ENCODE measurements at places on chromosomes 4 and X.

DNA sequence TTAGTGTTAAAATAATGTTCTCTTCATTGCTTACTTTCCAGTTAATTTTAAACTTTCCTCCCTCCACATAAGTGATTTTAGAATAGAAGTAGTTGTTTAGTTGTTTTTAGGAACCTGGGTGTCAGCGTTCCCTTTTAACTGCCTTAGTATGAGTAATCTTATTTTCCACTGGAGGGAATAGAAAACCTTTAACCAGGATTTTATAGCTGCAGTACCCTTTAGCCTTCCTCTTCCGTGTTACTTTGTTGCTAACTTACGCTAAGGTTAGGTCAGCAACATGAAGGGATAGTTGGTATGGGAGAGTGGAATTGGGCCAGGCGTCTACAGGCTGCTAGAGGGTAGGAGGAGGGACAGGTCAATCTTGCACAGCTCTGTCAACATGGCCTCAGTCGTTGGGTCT is 31.5 kb downstream of the SMS start:
- no peak for DNase-seq

GRCh38 chrX:17692709-17693346 is 44.5 kb upstream of the SCML1 start:
- DNase-seq, result no peak

- DNase-seq, result no peak
These were observed 86.3 kb downstream of the FBXL5 start for GRCh38 chr4:15568821-15569220.

DNA sequence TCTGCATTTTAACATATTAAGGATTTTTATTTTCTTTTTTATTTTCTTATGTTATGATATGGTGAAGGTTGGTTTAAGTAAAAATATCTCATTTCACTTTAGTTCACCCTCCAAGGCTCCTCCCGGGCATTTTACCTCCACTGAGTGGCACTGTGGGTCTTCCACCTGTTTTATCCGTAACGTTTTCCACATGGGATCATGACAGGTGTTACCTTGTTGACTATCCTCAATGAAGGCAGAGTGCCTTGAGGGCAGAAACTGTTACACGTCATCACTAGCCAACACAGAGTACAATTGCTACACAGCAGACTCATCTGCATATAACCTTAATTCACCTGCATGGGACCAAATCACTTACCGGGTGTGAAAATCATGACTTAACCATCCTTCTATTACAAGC is 105.8 kb downstream of the GEMIN8 start:
- DNase-seq, result no peak

- no peak for DNase-seq
These were observed 38.2 kb downstream of the AFF2 start for GRCh38 chrX:148538582-148538981.

DNA sequence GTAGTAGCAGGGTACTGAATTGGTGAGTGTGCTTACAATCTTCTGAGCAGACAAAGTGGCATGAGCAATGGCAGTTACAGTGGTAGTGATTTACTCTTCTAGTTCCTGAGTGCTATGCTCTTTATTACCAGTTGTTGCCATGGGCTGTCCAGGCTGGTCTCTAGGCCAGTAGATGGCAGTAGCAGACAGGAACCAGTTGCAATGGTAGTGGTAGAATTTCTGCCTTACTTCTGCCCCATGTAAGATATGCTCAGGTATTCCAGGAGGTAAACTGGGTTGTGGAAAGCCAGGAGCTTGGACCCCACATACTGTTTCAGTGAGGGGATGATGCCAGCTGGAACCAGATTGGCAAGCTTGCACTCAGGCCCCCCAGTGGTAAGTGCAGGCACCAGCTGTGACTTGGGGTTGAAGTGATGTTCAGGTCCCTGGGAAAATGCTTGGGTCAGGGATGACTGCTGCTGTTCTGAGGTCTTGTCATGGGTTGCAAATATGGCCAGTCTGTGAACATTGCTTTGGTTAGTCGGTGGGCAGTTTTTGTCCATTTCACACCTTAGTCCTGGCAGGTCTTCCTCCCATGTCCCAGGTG is 63.0 kb upstream of the ZXDB start:
- no peak for DNase-seq

DNA sequence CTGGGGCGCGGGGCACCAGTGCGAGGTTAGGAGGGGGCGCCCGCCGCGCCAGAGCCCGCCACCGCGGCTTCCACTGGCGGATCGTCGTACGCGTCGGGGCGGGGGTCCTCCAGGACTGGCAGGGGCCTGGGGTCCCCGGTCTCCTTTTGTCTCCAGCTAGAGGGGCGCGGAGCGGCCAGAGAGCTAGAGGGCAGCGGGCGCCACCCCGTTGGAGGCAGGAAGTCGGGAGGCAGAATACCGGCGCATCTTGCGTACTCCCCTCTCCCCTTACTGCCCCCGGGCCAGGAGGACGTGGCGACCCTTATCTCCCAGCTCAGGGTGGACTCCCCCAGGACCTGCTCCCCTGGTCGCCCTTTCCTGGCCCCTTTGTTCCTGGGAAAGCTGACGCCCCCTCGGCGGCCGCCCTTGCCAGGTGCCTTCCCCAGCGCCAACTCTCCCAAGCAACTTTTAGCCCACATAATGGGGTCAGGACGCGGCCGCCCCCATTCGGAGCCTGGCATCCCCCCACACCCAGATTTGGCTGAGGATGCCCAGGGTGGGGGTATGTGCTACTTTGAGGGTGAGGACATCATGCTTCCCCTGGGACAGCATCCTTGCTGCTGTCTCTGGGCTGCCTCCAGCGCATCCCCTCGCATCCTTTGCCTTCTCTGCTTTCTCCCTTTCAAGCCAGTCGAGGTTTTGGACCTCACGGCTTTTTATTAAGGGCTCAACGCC is 933 bp downstream of the CNKSR2 start:
- no peak for DNase-seq

DNA sequence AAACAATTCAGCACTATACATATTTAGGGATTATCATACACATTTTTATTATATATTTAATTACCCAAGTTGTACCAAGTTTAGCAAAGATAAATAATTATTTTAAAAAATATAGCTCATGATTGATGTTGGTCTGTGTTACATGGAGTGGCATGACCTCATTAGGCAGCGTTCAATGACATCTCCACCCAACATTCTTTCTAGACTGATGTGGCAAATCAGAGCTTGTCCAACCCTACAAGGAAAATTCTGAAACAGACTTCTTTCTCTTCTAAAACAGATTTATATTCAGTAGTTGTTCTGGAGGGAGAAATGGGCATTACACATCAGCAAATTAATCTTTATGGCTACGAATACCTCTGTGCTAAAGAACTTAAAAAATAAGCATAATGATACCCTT is 189.7 kb downstream of the PDGFC start:
- no peak for DNase-seq

GRCh38 chrX:120301960-120302359 is 9.3 kb downstream of the TMEM255A start:
- DNase-seq, result no peak

- DNase-seq, result no peak
These were observed 104.1 kb downstream of the ATXN3L start for GRCh38 chrX:13215729-13216128.

- DNase-seq, result no peak
These were observed 677 bp downstream of the PTPN13 start for GRCh38 chr4:86594559-86595425.

- no peak for DNase-seq
These were observed 58.6 kb upstream of the DCTD start for GRCh38 chr4:182975806-182976205.

DNA sequence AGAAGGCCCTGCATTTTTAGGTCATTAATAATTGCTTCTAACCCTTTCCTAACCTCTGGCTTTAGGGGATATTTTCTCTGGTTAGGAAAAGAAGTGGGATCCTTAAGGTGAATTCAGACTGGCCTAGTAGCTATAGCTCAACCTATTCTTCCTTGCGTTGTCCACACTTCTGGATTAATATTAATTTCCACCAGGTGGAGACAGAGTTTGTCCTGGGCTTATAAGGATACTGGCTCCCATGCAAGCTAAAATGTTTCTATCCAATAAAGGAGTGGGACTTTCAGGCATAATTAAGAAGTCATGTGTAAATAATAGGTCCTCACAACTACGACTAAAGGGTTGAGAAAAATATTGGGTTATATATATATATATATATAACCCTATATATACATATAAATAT is 860.0 kb upstream of the POU3F4 start:
- DNase-seq, result no peak

DNA sequence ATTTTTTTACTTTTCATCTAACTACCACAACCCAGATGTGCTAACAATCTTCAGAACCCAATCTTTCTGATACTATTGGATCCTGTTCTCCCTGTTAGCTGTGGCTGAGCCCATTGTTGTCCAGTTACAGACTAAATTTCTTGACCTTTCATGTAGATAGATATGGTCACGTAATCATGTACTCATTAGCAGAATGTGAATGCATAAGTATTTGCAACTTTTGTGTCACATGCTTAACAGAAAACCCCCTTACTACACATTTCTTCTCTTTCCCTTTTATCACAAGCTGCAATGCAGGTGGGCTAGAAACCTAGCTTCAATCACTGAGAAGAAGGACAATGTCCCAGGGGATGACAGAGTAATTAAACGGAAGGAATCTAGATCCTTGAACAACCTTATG is 13.1 kb upstream of the FAM13A start:
- DNase-seq, result no peak

GRCh38 chr4:68489338-68489737 is 42.1 kb downstream of the TMPRSS11E start:
- DNase-seq, result no peak

- no peak for DNase-seq
These were observed 34.9 kb downstream of the MGAT4D start for GRCh38 chr4:140463182-140463581.

GRCh38 chr4:61068745-61069144 is 131.4 kb upstream of the ADGRL3 start:
- no peak for DNase-seq

DNA sequence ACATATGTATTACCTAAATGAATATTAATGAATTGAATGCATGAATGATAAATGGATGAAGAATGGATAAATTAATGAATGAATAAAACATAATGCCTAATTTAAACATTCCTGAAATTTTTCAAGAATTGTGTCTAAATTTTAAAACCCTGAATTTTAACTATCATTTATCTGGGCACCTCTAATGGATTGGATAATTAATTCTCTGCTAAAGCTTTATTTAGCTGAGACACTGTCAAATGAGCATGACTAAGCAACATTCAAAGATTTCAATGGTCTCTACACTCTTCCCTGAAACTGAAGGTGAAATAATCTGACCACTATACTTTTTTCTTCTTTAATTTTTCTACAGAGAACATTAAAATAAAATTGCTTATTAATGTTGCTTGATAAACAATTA is 1197.7 kb downstream of the C4orf33 start:
- DNase-seq, result no peak

- no peak for DNase-seq
These were observed 145.1 kb downstream of the APBB2 start for GRCh38 chr4:41069257-41069656.

- DNase-seq, result no peak
These were observed 185.8 kb downstream of the RNF150 start for GRCh38 chr4:140947506-140947905.

GRCh38 chr4:48295116-48295515 is 25.5 kb upstream of the TEC start:
- no peak for DNase-seq

DNA sequence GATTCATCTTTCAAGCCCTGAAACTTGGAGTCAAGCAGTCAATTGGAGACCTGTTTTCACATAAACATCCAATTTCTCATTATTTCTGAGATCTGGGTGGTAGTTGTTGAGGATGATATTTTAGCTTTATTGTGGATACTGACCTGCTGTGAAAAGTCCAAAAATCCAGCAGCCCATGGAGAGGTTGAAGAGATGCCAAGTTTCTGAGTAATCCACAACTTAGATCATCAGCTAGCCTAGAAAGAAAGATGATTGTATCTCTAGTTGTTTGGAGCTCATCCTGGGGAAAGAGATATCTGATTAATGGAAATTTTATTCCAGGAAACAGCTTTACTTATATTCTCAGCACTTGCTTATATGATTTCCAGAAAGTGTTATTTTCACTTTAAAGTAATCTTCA is 48.6 kb upstream of the DCX start:
- DNase-seq, result no peak

DNA sequence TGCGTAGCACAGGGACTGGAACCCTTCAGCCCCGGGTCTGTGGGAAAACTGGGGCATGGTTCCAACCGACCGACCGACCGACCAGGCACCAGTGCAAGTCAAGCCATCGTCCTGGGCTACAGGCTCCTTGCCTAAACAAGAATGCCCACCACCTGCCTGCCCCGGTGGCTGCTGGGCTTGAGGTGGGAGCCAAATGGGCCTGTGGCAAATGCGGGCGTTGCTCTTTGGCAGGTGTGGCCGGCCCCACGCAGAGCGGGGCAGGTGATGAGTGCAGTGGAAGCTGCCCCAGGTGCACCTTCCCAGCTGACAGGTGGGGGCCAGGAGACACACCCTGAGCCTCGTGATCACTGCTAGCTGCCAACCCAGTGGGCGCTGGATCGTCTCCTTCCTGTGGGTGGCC is 77.9 kb downstream of the MTMR1 start:
- DNase-seq, result no peak

GRCh38 chrX:23819385-23820234 is 36.6 kb downstream of the SAT1 start:
- DNase-seq, result no peak

- DNase-seq, result no peak
These were observed 29.9 kb downstream of the ZDHHC9 start for GRCh38 chrX:129813662-129814368.

GRCh38 chrX:39361736-39362135 is 560.5 kb downstream of the MID1IP1 start:
- DNase-seq, result no peak

DNA sequence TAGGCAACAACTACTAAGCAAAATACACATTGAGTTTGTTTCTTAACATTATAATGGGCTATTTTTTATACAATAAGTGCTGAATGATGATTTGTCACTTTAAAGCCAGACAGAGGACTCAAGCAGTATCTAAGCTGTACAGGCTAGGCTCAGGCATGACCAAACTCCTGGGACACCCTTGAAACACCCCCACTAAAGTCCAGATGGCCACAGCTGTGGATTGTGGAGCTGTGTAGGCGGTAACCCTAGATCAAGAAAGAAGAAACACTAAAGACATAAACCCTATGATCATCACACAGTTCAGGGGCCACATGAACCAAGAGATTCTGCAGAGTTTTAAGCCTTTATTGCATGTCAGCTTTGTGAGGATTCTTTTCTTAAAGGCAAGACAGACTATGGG is 25.1 kb downstream of the TAB3 start:
- DNase-seq, result no peak

All from effector memory CD4-positive, alpha-beta T cell (primary cell).